ENCODE measurements at places on chromosomes 3 and 15.

- no peak for DNase-seq
Measured at GRCh38 chr3:150419076-150419868, 11.2 kb downstream of the TSC22D2 start.

DNA sequence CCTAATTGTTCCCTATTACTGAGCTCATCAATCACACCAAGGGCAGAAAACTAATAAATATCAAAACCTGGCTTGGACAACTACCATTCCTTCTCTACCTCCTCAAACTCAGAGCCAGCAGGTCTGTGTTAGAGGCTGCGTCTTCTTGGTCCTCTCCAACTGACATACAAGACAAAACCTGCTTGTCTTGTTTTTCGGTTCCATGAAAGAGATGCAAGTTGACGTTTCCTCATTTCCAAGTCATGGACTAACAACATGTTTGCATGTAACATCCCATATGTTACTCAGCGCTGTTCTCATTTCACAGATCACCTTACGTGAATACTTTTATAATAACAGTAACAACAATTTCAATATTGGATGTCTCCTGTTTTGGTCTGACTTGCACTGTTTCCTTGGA is 110.9 kb downstream of the LMLN start:
- no peak for DNase-seq

- no peak for DNase-seq
Measured at GRCh38 chr15:64720188-64720587, 55.2 kb downstream of the RBPMS2 start.

- no peak for DNase-seq
Measured at GRCh38 chr15:57772223-57772957, 65.9 kb downstream of the POLR2M start.

GRCh38 chr3:65778968-65779367 is 259.8 kb downstream of the MAGI1 start:
- no peak for DNase-seq

DNA sequence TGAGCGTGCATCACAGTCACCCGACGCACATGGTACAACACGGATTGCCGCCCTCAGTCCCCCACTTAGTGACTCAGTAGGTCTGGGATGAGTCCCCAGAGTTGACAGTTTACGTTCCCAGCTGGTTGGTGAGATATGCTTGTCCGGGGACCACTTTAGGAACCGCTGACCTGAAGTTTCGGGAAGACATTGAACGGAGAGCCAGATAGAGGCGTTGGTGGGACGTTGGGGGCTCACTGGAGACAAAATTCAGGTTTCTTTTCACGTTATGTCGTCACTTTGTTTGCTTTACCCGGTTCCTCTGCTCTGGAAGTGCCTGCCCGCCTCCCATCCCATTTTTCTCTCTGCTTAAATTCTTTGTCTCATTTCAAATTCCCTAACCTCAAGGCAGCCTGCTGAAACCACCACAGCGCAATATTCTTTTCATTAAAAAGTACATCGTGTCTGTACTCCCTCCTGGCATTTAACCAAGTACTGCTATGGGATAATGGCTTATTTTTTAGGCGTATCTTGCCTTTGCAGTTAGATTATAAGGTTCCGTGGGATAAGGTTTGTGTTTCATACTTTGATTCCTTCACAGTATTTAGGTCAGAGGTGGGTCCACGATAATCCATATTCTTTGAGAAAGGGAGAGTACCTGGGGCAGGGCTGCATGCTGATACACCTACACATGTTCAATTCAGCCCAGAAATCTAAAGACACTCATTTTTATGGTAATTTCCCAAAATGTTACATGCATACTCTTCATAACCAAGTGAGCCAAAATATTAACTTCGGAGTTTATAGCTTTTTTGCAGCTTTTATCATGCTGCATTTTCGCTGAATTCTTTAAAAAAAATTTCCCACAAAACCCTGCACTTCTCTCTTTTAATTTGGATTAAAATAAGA is 921 bp downstream of the LMLN start:
- no peak for DNase-seq

DNA sequence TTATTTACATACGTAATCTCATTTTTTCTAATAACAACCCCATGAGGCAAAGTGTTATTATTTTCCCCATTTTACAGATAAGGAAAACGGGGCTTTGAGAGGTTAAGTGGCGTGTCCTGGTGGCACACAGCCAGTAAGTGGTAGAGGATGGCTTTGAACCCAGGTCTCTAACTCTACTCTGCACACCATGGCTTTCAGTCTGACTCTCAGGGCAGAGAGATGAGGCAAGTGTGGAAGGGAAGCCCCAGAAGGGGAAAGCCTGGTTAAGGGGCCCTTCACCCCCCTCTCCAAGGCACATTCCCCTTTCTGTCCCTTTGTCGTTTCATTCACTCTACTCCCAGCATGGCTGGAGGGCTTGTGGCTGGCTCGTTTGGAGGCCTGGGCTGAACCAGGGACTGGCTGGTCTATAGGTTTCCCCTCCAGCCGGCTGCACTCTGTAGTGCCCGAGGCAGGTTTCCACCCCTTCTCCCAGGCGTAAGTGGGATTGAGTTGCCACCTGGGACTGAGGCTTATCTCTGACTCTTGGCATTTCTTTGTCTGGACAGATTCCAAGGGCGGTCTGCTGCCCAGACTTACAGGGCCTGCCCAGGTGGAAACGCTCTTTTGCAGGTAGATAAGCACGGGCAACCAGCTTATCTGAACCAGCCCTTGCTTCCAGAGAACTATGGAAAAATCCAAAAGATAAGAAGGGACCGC is 12.1 kb downstream of the SEMA4B start:
- no peak for DNase-seq

- no peak for DNase-seq
Measured at GRCh38 chr15:61994216-61994615, 66.0 kb downstream of the VPS13C start.

DNA sequence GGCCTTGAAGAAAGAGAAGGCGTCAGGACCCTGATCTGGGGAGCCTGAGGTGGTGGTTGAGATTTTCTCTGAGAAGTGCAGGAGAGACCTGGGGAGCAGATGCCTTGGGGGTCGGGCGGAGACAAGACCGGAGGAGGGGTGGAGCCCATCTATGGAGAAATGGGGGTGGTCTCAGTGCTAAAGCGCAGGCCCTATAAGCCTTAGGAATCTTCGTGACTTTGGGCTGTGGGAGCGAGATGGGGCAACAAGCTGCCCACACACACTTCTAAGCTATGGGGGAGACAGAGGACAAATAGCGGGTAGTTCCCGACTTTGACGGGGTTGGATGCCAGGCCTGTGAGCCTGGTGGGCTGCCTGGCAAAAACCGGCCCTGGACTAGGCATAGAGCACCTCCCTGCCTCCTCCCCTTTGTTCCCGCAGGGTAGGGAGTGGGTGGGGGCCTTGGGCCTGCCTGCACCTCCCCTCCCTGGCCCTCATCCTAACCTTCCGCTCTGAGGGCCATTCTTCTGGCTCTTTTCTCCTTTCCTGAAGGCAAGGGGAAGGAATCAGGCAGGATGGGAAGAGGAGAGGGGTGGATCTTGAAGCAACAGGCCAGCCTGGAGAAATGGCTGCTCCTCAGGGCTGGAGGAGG is 880 bp downstream of the NISCH start:
- DNase-seq, result peak; percentile 66

GRCh38 chr3:14691239-14691638 is 16.3 kb downstream of the C3orf20 start:
- DNase-seq, result no peak

GRCh38 chr3:155418407-155418806 is 124.9 kb upstream of the STRIT1 start:
- DNase-seq, result no peak

- DNase-seq, result no peak
Measured at GRCh38 chr15:51299187-51300015, 39.0 kb downstream of the CYP19A1 start.

- no peak for DNase-seq
Measured at GRCh38 chr3:183044547-183045229, 54.6 kb downstream of the MCCC1 start.

- DNase-seq, result no peak
Measured at GRCh38 chr3:2023959-2024358, 74.7 kb upstream of the CNTN4 start.

DNA sequence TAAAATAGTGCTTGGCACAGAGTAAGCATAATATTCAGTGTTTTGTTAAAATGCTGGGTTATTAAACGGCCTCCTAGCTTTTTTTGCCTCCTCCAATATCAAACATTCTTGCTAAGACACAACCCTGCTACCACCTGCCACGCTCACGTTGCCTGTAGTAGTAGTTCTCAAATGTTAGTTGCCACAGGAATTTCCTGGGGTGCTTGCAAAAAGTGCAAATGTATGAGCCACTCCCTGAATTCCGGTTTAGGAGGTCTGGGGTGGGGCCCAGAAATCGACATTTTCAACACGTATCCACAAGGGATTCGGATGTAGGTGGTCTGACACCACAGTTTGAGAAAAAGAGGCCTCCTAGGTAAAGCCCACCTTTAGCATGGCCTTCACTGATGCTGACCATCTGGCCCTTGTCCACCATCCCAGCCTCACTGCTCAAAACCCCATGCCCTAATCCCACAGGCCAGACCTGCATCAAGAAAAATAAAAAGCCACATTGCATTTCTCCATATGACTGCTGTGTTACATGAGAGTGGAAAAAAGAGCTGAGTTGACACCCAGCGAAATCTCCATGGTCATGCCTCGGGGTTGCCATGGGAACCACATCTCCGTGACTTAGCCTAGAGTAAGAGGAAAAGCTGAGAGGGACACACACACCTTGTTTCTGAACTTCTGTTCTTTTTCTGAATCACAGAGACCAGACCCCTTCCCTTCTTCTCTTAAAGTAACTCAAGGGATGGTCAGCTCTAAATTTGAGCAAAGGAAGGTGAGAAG is 116.4 kb upstream of the HES1 start:
- no peak for DNase-seq

- DNase-seq, result no peak
Measured at GRCh38 chr3:130688015-130688688, 58.5 kb downstream of the PIK3R4 start.

GRCh38 chr3:18634461-18634860 is 209.3 kb upstream of the SATB1 start:
- DNase-seq, result no peak

GRCh38 chr3:119663885-119664284 is 3.5 kb upstream of the POPDC2 start:
- no peak for DNase-seq

DNA sequence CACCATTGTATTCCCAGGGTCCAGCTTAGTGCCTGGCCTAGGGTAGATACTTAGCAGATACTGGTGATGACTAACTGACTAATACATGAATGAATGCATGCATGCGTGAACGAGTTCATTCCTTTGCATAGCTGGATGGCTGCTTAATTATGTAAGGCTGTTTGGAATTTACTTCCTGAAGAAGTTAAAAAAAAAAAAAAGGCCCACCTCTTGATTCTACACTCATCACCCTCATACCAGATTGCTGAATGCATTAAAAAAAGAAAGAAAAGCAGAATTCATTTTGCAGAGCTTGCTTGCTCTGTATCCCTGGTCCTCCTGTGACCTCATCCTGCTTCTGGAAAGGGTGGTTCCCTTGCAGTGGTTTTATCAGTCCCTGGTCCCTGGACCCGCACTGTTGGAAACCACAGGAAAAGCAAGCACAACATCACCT is 277.6 kb upstream of the CFAP20DC start:
- no peak for DNase-seq

- DNase-seq, result peak; percentile 84
Measured at GRCh38 chr3:16884084-16884747, 539 bp upstream of the PLCL2 start.

GRCh38 chr15:31392761-31393401 is 66.2 kb downstream of the KLF13 start:
- DNase-seq, result no peak

GRCh38 chr3:134395103-134395502 is 20.9 kb upstream of the AMOTL2 start:
- no peak for DNase-seq

GRCh38 chr3:14130230-14130629 is 5.4 kb downstream of the TMEM43 start:
- no peak for DNase-seq

GRCh38 chr3:30473374-30474051 is 132.9 kb upstream of the TGFBR2 start:
- no peak for DNase-seq
